GM13976 (cell line): ENCODE measurements at places on chromosomes 13 and 19.

DNA sequence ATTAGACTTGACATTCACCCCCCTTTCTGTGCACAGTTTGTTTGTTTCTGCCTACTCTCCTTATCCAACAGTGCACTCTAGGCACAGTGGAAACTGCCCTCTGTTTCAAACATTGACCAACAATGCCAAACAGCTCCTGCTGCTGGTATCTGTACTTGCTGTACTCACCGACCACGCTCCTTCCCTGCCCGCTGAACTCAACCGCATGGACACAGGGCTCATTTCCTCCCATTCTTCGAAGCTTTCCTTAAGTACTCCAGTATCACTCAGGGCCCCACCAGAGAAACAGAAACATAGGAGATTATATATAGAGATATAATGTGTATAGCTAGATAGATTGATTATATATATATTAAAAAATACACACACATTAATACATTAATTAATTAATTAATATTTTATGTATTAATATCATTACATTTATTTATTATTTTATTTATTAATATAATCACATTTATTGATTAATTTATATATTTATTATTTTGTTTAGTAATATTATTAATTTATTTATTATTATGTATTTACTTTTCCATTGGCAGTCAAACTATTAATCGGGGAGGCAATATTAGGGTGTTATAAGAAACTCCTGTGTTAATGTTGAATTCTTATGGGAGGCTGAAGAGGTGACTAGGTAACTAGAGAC, 1528.2 kb downstream of the EFNB2 start:
- no peak for DNase-seq

- no peak for DNase-seq
Observed at GRCh38 chr13:113875429-113875815, 11.5 kb upstream of the GAS6 start.

DNA sequence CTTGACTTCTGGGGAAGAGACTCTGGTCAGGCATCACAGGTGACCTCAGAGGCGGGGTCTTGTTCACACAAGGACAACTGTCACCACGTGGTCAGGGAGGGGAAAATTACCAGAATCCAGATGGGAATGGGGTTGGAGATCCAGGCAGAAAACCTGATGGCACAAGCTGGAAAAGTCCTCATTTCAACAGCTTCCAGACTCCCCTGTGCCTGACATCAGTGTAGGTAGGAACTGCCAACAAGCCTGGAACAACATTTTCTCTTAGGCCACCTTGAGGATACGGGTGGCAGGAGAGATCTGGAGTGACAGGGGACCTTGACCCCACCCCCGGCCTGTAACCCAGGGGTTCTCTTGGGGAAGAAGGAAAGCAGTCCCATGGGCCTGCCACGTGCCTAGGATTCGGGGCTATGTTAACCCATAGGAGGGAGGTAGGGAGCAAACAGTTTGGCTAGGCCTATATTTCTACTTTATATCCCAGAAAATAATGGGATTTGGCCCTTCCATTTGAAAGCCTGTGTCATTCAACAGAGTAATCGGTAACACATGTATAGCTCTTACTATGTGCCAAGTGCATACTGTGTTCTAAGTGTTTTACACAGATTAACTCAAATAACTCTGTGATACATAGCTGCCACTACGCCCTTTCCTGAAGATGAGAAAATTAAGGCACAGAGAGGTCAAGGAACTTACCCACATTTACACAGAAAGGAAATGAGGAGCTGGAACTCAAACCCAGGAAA, 44.9 kb upstream of the C13orf42 start:
- no peak for DNase-seq

- DNase-seq = no peak
Observed at GRCh38 chr19:53123400-53123799, 9.3 kb downstream of the ZNF415 start.

DNA sequence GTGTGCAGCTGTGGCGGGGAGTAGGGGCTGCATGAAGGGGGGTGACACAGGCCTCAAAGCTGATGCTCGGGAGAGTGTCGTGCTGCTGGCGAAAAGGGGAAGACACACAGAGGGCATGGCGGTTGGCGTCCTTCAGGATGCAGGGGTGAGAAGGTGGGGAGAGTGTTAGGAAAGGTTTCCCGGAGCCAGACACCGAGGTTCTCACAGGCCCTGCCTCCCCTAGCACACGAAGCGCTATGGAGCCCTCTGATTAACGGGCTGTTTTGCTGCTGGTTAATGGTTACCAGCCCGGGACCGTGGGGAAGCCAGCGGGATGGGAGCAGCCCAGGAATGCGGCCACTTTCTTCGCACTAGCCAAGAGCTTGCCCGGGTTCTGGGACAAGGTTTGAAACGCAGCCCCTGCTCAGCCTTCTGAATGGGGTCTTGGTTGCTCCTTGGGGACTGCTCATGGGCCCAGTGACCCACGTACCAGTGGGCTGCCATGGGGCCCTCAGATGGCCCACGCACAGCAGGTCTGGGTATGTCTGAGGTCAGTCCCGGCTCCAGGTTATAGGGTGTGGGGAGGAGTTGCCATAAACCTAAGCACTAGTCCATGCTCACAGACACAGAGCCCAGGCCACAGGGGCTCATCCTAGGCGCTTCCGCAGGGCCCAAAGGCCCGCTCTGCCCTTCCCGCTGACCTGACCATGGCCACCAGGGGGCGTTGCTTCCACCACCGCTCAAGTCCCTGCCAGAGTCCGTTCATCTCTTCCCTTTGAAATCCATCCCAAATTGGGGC, 31.3 kb upstream of the ISYNA1 start:
- DNase-seq = peak; percentile 78

DNA sequence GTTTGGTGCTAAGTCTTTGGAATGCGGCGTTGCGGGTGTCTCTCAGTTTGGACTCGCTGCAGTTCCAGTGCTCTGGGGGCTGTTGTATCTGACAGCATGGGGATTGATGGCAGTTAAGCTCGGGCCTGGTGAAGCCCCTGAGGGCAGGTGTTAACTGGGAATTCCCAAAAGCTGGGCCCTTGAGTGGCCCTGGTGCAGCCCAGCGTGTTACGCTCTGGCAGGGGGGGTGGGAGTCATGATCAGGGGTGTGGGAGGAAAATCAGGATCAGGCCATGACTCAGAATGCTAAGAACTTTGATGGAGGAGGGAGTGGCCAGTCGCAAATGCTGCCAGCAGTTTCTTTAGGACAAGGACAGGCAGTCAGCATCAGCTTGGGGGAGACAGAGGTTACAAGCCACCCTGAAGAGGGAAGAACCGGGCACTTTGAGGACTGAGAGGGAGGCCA, 19.6 kb downstream of the AP2A1 start:
- DNase-seq = no peak

- peak; percentile 34 for DNase-seq
Observed at GRCh38 chr13:97976610-97977521, 23.4 kb downstream of the IPO5 start.

DNA sequence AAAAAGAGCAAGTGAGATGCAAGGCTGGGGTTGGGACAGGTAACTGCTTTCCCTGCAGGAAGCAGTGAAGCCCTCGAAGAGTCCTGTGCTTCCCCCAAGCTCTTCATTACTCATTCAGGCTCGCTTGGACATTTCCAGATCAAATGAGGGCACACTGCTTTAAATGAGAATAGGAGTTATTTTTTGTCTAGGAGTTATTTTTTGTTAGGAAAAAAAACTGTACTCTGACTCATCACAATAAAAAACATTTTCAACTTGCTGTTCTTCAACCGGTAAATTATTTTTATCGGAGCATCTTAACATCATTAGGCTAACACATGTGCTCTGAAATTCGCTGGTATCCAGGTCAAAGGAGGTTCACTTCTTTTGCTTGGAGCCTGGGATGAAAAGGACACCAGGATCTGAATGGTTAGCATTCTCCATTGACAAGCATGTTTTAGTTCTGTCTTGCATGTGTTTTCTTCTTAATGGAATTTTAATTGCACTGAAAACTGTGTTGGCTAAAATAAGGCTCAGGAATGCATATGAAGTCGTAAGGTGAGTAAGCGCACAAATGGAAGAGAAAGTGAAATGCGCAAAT, 80.7 kb upstream of the STK24 start:
- no peak for DNase-seq

DNA sequence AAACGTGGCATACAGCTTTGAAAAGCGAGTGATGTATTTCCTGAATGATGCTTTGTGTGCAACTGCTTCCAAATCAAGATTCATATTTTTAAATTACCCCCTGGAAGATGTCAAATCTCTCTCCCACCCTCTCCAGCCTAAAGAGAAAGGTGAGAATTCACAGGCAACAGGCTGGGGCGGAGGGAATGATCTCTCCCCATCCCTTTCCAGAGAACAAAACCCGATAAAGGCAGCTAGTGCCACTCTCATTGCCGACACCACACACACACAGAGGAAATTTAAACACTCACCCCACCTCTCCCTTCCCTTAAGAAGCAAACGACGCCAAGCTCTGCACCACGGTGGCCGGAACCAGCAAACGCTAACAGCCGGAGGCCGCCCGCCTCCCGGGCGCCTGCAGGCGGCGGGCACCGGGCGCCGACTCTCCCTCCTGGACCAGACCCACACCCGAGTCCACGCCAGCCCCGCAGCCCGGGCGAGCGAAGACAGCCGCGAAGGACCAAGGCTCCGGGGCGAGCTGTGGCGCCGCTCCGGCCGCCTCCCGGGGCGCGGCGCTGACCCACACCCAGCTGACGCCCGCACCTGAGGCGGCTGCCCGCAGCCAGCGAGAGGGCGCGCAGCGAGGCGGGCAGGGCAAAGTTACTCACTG, 477 bp downstream of the LNX2 start:
- peak; percentile 62 for DNase-seq

DNA sequence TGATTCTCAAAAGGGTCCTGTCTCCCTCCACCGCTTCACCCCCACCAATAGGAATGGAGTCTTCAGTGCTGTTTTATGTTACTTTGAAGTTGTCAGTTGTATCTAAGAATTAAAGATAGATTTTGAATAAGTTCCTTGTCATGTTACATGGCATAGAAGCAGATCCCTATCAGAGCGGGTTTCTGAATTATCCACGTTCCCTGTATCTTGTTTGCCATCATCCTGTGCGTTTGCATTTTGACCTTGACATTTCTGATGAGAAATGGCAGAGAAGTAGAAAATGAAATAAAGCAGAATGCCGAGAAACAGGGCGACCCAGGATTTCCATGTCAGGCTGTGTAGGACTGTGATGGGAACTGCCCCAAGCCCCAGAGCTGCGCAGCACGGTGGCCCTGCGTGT, 120.7 kb upstream of the RNF113B start:
- DNase-seq = no peak
